Stimulated activated CD4-positive, alpha-beta T cell treated with anti-CD3 and anti-CD28 coated beads, TNF-alpha, amount 100 ng/mL, for 1 hour (primary cell): ENCODE measurements at places on chromosomes 12 and 14.

GRCh38 chr12:32061033-32061432 is 45.6 kb upstream of the BICD1 start:
- DNase-seq = no peak

- no peak for DNase-seq
Measured at GRCh38 chr12:49105504-49106084, 5.1 kb downstream of the LMBR1L start.

- no peak for DNase-seq
Measured at GRCh38 chr12:104578453-104578852, 121.7 kb downstream of the CHST11 start.

DNA sequence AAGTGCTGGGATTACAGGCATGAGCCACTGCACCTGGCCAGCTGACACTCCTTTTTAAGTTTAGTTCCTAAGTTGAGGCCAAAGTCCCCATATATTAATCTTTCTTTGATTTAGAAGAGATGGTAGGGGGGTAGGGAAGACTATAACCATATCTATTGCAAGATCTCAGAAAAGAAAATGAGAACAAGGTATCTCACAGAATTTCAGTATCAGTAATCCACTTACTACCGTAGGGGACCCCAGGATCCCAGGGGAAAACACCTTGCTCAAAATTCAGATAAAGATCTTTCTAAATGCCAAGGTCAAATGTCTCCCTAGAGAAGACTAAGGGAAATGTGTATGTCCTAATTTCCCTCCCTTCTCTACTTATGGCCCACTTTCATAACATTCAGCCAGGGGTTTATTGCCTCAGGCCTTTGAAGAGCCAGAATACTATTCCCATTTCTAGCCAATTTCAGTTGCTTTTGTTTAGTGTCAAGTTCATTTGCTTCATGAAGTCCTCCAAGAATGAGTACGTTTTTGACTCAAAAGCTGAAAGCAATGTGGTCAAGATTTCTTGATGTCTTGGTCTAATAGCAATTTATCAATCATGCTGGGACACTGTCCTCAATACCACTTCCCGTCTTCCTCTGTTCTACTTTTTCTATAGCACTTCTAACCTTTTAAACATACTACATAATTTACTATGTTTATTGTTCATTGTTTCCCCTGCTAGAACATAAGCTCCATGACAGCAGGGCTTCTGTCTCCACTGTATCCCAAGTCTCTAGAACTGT is 86.3 kb downstream of the DCAF5 start:
- no peak for DNase-seq

GRCh38 chr12:13177373-13177772 is 19.2 kb upstream of the EMP1 start:
- DNase-seq = no peak

- no peak for DNase-seq
Measured at GRCh38 chr12:67884596-67884995, 104.7 kb upstream of the IFNG-AS1 start.
